Mesenteric fat pad (tissue), 1 donor: ENCODE measurements at places on chromosomes 6 and 20. TPM values are rescaled to one million over a fixed set of nuclear protein-coding genes. Genes with fewer than 3 reads are reported as not detected.

DNA sequence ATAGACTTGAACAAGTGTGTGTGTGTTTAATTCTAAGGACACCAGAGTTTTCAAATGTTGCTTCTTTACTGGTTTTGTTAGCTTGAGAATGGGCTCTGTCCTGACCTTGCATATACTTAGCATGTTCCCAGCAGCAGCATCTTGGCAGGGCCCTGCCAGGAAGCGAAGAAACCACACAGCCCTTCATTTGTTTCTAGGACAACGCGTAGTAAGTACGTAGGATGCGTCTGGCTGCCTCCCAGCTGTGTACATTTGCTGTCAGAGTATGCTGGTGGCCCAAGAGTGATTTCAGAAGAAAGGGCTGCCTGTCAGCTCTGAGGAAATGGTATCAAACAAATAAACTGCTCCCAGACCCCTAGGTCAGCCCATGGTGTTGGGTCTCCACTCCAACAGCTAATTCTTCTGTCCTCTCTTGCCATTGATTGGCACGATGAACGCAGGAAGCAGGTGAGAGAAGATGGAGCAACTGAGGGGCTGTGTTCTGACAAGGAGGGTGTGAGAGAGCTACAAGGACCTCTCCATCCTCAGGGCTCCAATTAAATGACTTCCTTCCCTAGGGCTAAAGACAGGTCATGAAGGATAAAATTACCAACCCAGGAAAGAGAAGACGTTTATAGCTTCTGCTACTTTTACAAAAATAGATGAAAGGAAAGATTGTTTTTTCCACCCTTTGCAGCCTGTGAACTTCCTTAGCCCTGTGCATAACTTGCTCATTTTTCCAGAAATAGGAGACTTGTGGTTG lies 55.9 kb upstream of the HDDC2 start:
- DNase-seq, result no peak

DNA sequence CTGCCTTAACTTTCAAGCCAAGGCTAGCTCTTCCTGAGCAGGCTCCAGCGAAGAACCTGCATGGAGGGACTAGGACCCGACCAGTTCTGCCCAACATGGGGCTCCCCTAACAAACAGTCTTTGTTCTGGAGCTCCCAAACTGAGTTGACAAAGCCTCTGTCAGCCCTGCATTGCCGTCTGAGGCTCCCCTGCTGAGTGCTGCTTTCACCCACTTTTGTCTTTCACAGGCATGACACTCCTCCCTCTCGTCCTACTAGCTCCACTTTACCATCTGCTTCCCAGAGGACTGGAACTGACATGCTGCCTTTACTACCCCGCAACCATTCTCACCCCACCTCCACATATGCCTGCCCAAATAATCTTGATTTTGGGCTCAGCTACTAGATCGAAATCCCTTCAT lies 45.1 kb upstream of the B4GALT5 start:
- DNase-seq, result no peak

- no peak for DNase-seq
Observed at GRCh38 chr6:25172819-25173218, 106.4 kb upstream of the CARMIL1 start.

- DNase-seq, result peak; percentile 81
Observed at GRCh38 chr20:34863421-34863965, 9.2 kb downstream of the GGT7 start.

The C4A gene
- 36.2 TPM for total RNA-seq

GRCh38 chr20:45998337-45998736 lies 10.4 kb upstream of the MMP9 start:
- DNase-seq, result no peak

The RBM24 gene
- 1.3 TPM for total RNA-seq

GRCh38 chr6:35181933-35182612 lies 31.7 kb upstream of the SCUBE3 start:
- no peak for DNase-seq
